NAMALWA (cell line): ENCODE measurements at places on chromosomes 11 and 22.

DNA sequence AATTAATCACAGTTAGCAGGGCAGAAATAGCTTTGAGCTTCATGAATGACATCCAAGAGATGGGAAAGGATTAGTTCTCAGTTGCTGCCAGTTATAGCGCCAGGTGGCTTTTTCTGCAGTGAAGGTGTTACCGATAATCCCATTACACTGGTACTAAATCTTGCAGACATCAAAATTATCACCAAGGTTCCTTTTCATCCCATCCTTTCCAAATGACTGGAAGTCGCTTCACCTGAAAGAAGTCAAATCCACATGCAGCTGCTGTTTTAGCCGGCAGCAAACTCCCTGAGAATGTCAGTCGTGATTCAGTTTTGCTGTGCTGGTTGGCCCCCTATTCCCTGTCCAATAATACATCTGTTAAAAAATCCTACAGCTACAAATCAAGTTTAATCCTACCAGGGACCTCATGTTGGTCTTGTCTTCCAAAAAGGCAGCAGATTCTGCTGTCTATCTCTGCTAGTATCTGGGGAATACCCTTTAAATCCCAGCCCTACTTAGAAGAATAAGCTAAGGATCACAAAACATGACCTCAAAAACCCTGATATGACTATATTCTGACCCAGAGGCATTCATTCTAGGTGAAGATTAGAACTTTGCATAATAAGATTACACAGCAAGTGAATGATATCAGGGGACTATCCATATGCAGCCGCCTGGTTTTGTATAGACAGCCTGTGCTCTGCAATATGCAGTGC, 31.7 kb downstream of the IMMP1L start:
- DNase-seq = no peak

- peak; percentile 45 for DNase-seq
Measured at GRCh38 chr11:102653744-102654291, 28.7 kb upstream of the MMP20 start.

- no peak for DNase-seq
Measured at GRCh38 chr11:79088967-79089366, 351.9 kb downstream of the TENM4 start.

DNA sequence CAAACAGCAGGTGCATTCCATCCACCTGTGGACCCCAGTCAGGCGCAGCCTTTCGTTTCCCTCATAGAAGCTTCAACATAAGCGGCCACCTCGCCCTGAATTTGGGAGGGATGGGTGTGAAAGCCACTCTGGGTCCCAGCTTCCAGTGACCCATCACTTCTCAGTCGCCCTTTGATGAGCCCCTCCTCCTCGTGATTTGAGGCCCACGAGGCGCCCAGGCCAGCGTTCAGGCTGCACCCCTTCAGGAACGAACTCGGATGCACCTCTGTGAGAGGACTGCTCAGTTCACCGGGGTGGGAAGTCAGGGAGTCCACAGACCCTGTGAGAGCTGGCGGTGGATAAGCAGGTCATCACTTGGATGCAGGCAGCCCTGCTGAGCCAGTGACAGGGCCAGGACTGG, 1118.2 kb downstream of the BRD1 start:
- DNase-seq = no peak

DNA sequence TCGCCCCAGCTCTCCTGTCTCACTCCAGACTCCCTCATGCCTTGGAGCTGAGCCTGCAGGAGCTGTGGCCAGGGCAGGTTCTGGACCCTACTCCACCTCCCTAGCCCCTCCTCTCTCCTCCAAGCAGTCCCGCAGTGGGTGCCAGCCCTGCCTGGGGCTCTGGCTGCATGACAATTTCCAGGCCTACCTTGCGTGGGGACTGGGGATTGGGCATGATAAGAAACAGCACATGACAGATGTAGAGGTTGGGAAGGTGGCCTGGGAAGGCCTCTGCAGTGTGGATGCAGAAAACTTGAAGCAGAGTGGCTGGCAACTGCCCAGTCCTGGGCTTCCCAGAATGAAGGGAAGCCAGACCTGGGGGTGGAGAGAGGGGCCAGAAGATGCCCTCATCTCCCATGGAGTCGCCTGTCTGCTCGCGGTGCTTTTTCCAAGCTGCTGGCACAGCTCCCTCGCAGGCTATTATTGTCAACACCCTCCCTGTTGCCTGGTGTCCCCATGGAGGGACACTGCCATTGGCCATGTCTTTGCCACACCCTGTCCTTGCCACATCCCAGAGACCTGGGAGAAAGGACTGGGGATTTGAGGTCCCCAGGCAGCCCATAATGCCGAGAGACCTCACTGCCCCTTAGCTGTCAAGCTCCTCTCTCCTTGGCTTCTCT, 48.9 kb upstream of the CDON start:
- DNase-seq = no peak

GRCh38 chr22:48372390-48372789, 1455.3 kb downstream of the BRD1 start:
- no peak for DNase-seq

- DNase-seq = no peak
Measured at GRCh38 chr11:76604626-76605241, 65.8 kb downstream of the LRRC32 start.

DNA sequence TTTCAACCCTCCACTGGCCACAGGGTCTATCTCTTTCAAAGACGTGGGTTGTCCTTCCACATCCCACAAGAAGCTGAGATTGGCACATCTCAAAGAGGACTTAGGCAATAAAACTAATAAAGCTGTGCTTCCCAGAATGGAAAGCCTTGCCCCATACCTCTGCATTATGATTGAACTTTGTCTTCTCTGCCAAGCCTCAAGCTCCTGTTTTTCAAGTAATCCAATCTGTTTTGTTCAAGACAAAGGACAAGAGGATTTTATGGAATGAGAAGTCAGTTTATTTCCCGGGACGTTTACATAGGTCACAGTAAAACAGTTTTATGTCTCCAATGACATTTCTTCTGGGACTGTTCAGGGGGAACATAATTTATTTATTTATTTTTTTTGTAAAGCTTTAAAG, 108.4 kb downstream of the GALNT18 start:
- DNase-seq = no peak

DNA sequence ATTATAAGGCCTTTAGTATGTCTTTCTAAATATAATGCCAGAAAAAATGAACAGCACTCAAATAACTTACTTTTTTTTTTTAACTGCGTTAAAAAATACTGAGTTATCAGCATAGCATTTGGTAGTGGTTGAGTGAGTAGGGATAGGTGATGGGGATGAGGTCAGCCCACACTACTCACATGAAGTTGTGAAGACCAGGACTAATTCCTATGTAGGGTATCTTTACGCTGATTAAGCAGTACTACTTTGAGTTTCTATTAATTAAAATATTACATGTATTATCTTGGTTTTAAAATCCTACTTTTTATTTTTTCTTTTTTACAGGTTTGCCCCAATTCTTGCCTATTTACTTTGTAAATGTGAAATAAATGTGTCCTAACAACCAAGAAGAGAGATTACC, 13.5 kb downstream of the PHF21A start:
- DNase-seq = no peak

DNA sequence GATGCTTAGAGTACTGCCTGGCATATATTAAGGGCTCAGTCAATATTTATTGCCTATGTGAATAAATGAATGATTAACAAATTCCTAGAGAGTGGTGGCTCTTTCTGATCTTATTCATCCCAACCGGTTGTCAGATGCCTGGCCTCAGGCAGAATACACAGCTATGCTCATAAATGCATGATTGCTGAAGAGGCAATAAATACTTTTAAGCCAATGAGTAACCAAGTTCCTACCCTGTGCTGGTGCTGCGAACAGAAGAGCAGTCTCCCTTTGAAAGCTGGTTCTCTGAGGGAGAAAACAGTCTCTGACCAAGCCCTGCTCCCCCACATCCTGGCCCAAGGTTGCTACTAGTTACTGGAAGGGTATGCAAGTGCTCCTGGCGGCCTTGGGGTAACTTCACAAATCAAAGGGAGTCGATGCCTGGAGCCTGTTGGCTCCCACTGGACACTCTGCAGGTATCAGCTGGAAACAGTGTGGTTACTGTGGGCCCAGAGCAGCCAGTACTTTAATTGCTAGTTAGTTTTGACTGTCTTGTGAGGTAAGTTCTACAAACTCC, 2.8 kb downstream of the USH1C start:
- DNase-seq = no peak

GRCh38 chr11:73950869-73951710, at the start of gene DNAJB13:
DNAJB13 (plus strand) TSS chr11:73951026; CDS start chr11:73951070, 44 bp downstream.
- peak; percentile 83 for DNase-seq

DNA sequence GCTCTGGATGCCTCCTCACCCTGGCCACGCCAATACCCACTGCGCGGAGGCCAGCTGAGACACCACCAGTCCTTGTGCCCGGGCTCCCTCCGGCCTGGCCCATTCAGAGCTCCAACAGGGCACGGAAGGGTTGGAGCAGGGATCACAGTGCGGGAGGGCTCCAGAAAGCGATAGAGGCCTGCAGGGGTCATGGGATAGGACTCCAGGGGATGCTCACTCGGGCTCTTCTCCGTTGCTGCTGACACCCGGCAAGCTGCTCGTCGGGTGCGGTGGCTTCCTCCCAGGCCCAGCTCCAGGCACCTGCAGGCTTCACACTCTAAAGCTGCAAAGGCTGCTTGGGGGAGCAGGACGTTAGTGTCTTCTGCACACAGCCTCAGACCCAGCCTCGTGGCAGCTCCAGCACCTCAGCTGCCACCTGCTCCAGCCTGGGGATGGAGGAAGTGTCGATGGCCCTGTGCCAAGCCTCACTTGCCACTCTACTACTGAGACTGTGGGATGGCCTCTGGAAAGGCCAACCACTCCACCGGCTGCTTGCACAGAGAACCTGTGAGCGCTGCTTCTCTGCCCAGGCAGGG, 10.6 kb downstream of the WNT7B start:
- peak; percentile 78 for DNase-seq

DNA sequence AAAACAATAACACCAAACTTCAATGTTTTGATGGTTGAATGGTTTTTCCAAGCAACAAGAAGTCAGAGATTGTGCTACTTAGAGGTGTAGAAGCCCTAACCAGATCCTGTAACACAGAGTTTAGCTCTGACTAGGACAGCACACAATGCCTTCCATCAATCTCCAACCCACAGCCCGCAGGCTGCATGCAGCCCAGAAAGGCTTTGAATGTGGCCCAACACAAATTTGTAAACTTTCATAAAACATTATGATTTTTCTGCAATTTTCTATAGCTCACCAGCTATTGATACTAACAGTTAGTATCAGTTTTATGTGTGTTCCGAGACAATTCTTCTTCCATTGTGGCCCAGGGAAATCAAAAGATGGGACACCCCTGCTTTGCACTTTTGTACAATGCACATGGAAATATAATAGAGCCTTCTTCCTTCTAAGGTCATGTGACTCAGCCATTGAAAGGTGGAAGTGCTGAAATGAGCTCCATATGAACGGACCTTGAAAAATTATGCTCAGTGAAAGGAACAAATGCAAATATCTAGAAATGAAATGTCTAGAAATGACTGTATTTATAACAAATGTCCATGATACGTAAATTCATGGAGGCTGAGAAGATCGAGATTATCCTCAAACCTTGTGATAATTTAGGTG, 47.6 kb upstream of the VPREB1 start:
- DNase-seq = no peak

DNA sequence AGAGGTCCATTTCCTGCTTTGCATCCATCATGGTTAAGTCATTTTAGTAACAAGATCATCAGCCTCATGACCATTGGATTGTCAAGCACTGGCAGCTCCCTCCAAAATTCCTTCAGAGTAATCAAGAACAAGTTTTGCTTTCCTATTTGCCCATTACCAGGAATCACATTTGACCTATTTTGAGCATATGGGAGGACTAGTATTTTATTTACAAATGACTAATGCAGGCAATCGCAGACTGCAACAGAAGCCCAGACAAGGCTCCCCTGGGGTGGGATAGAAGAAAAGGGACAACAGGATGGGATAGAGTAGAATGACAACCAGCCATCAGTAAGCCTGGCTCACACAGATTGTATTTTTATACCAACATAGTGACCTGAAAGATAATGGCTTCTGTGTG, 9.1 kb downstream of the MMP10 start:
- no peak for DNase-seq

GRCh38 chr11:93059117-93059957, 89.9 kb downstream of the MTNR1B start:
- DNase-seq = no peak

DNA sequence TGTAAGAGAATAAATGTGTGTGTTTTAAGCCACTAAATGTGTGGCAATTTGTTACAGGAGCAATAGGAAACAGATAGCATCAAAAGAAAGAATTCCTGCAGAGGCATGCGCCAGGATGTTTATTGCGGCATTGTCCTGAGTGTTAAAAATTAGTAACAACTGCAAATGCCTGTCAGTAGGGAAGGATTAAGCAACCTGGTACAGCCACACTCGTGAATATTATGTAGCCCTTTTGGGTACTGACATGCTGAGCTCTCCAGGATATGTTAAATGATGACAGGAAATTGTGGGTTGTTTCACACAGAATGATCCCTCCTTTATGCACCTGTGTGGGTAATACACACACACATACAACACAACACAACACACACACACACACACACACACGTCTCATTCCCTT, 69.7 kb upstream of the MYOD1 start:
- DNase-seq = no peak

DNA sequence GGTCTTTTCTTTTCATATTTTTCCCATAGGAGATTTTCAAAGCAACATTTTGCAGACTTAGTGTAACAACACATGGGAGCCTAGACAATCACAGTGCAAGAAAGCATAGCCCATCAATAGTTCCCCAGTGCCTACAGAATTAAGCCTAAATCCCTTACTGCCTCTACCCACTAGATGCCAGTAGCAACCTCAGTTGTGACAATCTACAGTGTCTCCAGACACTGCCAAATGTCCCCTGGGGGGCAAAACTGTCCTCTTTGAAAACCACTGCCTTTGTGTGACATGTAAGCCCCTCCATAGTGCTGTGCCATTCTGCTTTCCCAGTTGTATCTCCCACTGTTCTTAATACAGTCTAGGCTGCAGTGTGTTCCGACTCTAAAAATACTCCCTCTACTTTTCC, 1329.0 kb downstream of the LRRC4C start:
- peak; percentile 2 for DNase-seq

GRCh38 chr11:125171974-125172373, 7.4 kb downstream of the PKNOX2 start:
- DNase-seq = no peak

GRCh38 chr11:121626507-121626875, 173.7 kb upstream of the SORL1-AS1 start:
- no peak for DNase-seq

DNA sequence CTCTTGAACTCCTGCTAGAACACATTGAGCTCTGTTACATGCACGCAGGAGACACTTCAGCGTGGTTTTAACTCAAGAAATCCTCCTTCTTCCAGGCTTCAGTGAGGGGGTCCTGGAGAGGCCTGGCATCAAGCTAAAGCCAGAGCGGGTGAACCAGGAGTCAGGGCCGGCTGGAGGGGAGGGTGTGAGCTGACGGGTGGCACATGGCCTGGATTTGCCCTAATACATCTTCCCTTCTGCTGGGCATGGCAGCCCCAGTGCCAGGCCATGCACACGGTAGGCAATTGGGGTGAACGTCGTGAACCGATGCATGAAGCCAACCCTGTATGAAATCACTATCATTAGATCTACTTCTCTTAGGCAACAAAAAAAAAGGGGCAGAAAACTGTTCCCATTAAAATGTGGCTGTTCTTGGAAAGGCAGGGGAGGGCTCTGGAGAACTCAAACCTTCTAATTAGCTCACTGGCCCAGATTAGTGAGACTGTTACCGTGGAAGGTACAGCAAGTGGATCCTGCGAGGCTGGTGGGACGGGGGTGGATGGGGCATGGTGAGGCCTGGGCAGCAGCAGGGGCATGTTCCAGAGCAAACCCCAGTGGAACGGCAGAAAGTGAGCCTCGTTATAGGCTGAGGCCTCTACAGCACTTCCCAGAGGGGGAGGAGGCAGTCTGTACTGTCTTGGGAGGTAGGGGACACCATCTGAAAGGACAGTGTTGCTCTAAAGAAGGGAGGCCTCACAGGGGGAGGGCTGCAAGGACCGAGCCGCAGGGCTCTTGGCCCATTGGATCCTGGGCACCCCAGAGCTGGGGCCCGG, 10.6 kb downstream of the IFT27 start:
- DNase-seq = no peak
